ENCODE measurements at places on chromosomes 1 and 21.

- no peak for DNase-seq
These were observed 55.0 kb upstream of the PSMG1 start for GRCh38 chr21:39238275-39238674.

- no peak for DNase-seq
These were observed 17.4 kb downstream of the IL6R start for GRCh38 chr1:154422521-154422920.

DNA sequence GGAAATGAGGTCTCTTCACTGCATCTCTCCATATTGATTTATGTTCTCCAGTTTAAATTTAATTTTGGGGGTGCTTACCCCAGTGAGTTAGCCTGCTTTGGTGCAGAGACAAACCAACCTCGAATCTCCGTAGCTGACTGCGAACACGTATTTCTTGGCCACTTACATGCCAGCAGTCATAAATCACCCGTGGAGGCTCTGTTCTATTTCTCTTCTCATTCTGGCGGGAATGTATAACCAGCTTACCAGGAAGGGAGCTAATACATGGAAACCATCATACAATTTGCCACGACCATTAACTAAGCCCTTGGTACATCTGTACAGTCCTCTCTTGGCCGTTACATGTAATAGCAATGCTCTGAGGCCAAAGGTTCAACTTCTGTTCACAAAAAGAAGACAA lies 148.0 kb downstream of the PLA2G4A start:
- DNase-seq = no peak

DNA sequence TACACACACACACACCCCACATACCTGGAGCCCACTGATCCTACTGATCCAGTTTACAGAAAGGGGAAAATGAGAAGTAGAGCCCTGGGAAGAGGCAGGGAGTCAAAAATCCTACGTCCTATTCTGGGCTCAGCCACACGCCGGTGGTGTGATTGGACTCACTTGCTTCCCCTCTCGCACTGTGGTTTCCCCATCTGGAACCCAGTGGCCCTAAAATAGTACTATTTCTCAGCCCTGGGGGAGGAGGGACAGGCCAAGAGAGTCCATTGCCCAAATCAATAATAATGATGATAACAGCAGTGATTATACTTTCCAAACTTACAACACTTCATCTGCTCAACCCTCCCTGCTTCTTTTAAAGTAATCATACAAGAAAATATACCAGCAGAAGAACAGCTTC lies 2.9 kb upstream of the PIGR start:
- no peak for DNase-seq

- DNase-seq = no peak
These were observed 15.0 kb upstream of the TMEM201 start for GRCh38 chr1:9573723-9574122.

- no peak for DNase-seq
These were observed 705.3 kb upstream of the CHRM3 start for GRCh38 chr1:238681021-238681420.

Data from activated CD4-positive, alpha-beta T cell treated with anti-CD3 and anti-CD28 coated beads, Interleukin-2, amount 50 U/mL, for 4 hours (primary cell).